ENCODE measurements at places on chromosomes 12 and 14. TPM values are rescaled to one million over a fixed set of nuclear protein-coding genes. Genes with fewer than 3 reads are reported as not detected.

- DNase-seq = no peak
- no peaks in the 10 kb centered on the region for H3K27me3 ChIP-seq
- H3K36me3 ChIP-seq = no peaks in the 10 kb centered on the region
- no peak overlapping the region for H3K4me3 ChIP-seq
Measured at GRCh38 chr12:91377436-91377835, 194.8 kb upstream of the DCN start.

Gene PELI2
- total RNA-seq = 13.0 TPM

DNA sequence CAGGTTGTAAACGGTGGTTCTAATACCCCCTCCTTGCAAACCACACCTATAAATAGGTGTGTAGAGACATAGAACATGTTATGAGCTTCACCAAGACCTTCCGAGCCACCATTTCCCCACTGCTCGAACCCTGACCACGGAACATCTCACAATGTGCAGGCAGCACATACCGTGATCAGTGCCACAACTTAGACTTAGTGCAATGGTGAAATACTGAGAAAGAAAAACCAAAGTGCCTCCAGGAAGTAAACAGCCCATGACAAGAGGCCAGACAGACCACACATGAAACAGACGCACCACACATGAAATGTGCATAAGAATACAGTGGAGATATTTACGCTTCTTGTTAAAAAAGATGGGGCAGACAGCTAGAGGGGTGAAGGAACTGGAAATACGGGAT, 166.9 kb upstream of the CCND2 start:
- no peaks in the 10 kb centered on the region for H3K36me3 ChIP-seq
- H3K4me1 ChIP-seq = no peaks in the 10 kb centered on the region

DNA sequence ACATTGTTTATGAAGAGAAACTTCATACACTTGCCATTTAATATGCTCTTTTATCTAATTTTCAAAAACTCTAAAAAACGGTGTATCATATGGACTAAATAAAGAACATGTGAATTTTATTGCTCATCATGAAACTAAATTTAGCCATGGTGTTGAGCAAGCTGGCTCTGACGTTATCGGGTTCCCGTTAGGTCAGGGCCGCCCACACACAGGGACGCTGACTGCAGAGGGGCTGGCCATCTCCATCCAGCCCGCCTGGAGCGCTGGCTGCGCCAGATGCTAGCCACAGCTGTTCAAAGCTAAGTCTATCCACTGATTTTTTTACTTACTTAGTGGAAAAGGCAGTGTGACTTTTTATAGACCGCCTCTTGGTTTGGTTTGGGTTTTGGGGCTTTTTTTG, 36.5 kb upstream of the DYNC1H1 start:
- DNase-seq = no peak
- H3K36me3 ChIP-seq = peaks cover 5% of the 10 kb centered on the region
- H3K27ac ChIP-seq = no peak overlapping the region
- H3K4me1 ChIP-seq = no peaks in the 10 kb centered on the region
- H3K4me3 ChIP-seq = no peak overlapping the region
- no peaks in the 10 kb centered on the region for H3K27me3 ChIP-seq

DNA sequence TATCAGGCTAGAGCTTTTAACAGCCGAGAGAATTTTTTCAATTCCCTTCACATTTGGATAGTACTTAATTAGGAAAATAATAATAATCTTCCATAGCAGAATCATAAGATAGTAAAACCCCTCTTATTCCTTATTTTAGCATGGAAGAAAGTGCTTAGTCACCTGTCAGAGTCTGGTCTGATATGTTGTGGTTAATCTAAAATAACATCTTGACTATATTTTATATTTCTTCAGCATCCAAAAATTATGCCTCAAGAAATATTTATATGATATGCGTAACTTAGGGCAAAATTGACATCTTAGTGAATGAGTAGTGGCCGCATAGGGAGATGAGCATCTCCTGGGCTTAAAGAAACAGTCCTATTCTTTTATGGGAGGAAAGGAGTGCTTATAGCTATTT, 12.8 kb downstream of the CHURC1 start:
- H3K36me3 ChIP-seq = peaks cover 8% of the 10 kb centered on the region
- H3K4me3 ChIP-seq = no peak overlapping the region
- DNase-seq = no peak
- H3K4me1 ChIP-seq = no peaks in the 10 kb centered on the region
- no peak overlapping the region for H3K27ac ChIP-seq
- no peaks in the 10 kb centered on the region for H3K27me3 ChIP-seq

Gene ITGB7
- not detected for total RNA-seq

DNA sequence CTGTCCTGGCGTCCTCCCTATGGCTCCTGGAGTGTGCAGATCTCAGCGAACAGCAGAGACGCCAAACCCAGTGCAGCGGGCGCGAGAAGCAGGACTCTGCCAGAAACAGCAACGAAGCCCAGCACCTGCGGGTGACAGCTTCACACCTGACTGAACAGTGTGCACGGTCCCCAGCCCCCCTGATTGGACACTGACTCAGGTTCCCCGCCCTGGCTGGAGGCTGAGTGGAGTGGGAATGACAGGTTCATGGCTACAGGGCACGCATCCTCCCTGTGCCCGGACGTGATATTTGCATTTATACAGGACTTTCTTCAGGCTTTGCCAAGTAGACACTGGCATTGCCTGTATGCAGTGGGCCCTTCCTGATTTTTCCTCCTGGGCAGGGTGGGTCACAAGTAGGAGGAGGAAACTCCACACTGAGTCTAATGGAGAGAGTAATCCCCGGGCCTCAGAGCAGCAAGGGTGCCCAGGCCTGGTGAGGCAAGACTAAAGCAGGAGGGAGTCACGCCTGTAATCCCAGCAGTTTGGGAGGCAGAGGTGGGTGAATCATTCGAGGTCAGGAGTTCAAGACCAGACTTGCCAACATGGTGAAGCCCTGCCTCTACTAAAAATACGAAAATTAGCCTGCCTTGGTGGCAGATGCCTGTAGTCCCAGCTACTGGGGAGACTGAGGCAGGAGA, 71.6 kb downstream of the ASCL4 start:
- no peak for DNase-seq
- H3K4me1 ChIP-seq = no peaks in the 10 kb centered on the region
- peaks cover 43% of the 10 kb centered on the region for H3K27me3 ChIP-seq
- no peak overlapping the region for H3K27ac ChIP-seq
- no peaks in the 10 kb centered on the region for H3K36me3 ChIP-seq
- no peak overlapping the region for H3K4me3 ChIP-seq

Gene LTBR
- 102 TPM for total RNA-seq

DNA sequence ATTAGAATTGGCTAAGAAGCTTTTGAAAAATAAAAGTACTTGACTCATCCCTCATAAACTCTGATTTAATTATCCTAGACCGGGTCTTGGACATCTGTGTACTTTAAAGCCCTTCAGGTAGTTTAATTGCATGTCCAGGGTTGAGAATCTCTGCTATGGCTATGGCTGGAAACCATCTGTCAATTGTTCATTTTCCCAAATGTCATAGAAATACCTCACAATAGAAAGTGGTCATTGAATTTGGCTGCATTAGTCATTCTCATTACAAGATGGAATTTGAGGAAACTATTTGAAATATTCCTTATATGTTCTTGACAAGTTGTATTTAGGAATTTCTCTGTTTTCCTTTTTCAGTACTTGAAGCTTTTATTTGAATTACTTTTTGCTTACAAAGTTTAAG, 111.3 kb downstream of the TSHR start:
- H3K27me3 ChIP-seq = no peaks in the 10 kb centered on the region
- no peak overlapping the region for H3K4me3 ChIP-seq
- no peaks in the 10 kb centered on the region for H3K36me3 ChIP-seq
- H3K27ac ChIP-seq = no peak overlapping the region
- H3K4me1 ChIP-seq = no peaks in the 10 kb centered on the region

- H3K27ac ChIP-seq = no peak overlapping the region
- no peak for DNase-seq
- H3K36me3 ChIP-seq = no peaks in the 10 kb centered on the region
Measured at GRCh38 chr14:89277203-89277602, 139.8 kb downstream of the FOXN3 start.

Gene RTL1
- not detected for total RNA-seq

Gene TTC9
- not detected for total RNA-seq

Gene FSCB
- total RNA-seq = not detected

DNA sequence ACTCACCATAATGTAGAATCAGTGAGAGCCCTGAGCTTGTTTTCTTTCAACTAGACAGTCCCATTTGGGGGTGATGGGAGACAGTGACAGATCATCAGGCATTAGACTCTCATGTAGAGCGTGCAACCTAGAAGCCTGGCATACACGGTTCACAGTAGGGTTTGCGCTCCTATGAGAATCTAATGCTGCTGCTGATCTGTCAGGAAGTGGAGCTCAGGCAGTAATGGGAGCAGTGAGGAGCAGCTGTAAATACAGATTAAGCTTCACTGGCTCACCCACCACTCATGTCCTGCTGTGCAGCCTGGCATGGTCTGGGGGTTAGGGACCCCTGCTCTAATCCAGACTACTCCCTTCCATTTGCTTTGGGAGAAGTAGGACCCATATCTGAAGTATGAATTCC, 55.6 kb downstream of the FNTB start:
- no peak for DNase-seq
- H3K27me3 ChIP-seq = no peaks in the 10 kb centered on the region
- peaks cover 3% of the 10 kb centered on the region for H3K36me3 ChIP-seq
- H3K4me1 ChIP-seq = no peaks in the 10 kb centered on the region
- no peak overlapping the region for H3K27ac ChIP-seq

Gene WNT1
- not detected for total RNA-seq

DNA sequence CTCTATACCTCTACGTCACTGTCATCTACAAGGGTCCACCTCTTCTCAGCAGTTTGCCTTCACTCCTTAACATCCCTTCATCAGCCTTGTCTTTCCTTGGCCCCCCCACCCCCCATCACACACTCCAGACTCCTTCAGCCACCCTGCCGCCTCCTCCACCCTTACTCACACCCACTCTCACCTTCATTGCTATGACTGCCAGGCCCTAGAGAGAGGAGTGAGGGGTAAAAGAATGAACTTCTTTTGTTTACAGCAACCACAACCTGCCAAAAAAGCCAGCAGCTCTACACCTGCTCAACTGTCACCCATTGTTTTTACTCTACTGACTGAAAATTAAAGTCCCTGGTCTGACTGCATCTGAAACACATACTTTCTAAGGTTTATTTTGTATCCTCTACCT, 112.8 kb downstream of the DUSP6 start:
- H3K4me1 ChIP-seq = peaks cover 52% of the 10 kb centered on the region
- H3K4me3 ChIP-seq = no peak overlapping the region
- no peak for DNase-seq
- H3K27me3 ChIP-seq = no peaks in the 10 kb centered on the region
- no peaks in the 10 kb centered on the region for H3K36me3 ChIP-seq
- H3K27ac ChIP-seq = no peak overlapping the region

Gene GLIPR1L2
- total RNA-seq = not detected

- peaks cover 7% of the 10 kb centered on the region for H3K4me1 ChIP-seq
- no peak overlapping the region for H3K27ac ChIP-seq
- H3K36me3 ChIP-seq = no peaks in the 10 kb centered on the region
- H3K4me3 ChIP-seq = no peak overlapping the region
- no peak for DNase-seq
- H3K27me3 ChIP-seq = no peaks in the 10 kb centered on the region
Measured at GRCh38 chr12:105419606-105420005, 89.1 kb downstream of the C12orf75 start.

Gene IL22
- total RNA-seq = not detected

DNA sequence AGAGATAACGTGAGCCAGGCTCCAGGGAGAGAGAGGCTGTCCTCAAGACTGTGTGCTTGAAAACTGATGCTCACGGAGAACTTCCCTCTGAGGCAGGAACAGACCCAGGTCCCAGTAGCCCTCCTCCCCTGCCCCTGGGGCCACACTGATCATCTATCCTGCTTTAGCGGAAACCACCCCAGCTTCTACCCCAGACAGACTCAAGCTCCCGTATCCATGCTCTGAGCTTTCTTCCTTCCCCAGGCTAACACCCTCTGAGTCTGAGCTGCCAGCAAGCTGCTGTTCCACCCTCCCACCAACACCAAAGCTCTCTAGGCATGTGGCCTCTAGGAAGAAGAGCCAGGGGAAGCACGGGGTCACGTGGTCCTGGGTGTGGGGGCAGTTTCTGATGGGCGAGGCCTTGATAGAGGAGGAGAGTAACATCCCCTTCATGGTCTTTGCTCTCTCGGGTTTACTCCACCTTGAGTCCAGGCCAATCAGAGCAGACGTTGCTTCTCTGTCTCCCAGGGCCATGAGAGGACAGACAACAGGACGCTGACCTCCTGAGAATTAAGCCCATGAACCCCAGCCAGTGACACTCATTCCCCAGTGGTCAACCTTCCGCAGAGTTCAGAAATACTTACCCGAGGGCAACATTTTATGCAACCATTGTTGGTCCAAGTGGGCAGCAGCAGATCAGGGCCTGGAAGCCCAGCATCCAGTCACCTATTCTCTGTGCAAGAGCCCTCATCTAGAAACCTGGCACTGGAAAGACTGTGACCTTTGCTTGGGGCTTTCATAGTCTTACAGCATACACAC, 1.4 kb downstream of the PCK2 start:
- H3K36me3 ChIP-seq = no peaks in the 10 kb centered on the region
- H3K4me3 ChIP-seq = no peak overlapping the region
- peaks cover 9% of the 10 kb centered on the region for H3K4me1 ChIP-seq
- no peaks in the 10 kb centered on the region for H3K27me3 ChIP-seq
- H3K27ac ChIP-seq = peak overlapping the region; percentile 46

- no peak overlapping the region for H3K4me3 ChIP-seq
- no peak overlapping the region for H3K27ac ChIP-seq
- no peaks in the 10 kb centered on the region for H3K27me3 ChIP-seq
- DNase-seq = no peak
- H3K36me3 ChIP-seq = no peaks in the 10 kb centered on the region
Measured at GRCh38 chr12:31876568-31877424, 82.4 kb upstream of the RESF1 start.

Gene SPIC
- total RNA-seq = not detected

DNA sequence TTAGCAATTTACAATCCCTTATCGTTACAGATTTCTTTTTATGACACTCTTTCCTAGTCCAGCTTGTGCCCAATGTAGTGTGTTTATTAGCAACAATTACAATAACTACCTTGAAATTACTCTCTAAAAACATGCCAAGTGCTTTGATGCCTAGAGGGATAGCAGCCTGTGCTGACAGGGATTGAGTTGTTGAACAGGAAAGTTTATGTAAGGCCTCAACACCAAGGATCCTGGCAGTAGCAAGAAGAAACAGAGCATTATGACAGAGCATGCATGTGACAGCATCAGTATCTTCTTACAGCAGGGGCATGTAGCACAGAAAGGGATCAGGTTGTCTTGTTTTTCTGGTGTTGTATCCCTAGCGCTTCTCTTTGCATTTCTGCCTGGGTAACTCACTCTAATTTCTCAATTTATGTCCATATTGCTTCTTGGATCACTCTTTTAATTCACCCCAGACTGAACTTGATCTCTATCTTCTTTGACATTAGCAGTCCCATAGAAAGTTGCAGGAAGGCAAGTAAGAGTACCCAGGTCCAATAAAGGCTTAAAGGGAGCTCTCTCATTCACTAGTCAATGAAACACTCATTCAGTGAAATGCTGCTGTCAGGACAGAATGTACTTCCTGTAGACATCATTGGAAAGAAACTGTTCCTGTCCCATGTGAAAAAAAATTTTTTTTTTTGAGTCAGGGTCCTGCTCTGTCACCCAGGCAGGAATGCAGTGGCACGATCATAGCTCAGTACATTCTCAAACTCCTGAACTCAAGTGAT, 220.0 kb upstream of the GRIP1 start:
- no peaks in the 10 kb centered on the region for H3K4me1 ChIP-seq
- no peaks in the 10 kb centered on the region for H3K27me3 ChIP-seq
- H3K36me3 ChIP-seq = no peaks in the 10 kb centered on the region
- no peak overlapping the region for H3K27ac ChIP-seq

GRCh38 chr14:68563251-68564131, 229.4 kb downstream of the ZFP36L1 start:
- no peak overlapping the region for H3K27ac ChIP-seq
- no peak overlapping the region for H3K4me3 ChIP-seq
- H3K36me3 ChIP-seq = no peaks in the 10 kb centered on the region

Gene KRT79
- total RNA-seq = not detected

Gene POLE2
- total RNA-seq = 16.4 TPM

GRCh38 chr14:89695846-89696245, 258.7 kb downstream of the EFCAB11 start:
- no peak overlapping the region for H3K4me3 ChIP-seq
- no peak overlapping the region for H3K27ac ChIP-seq
- no peak for DNase-seq
- no peaks in the 10 kb centered on the region for H3K27me3 ChIP-seq

Measured in endothelial cell of umbilical vein (primary cell).